ENCODE measurements at places on chromosomes 7 and 10.

GRCh38 chr10:99929360-99929759, 80.4 kb downstream of the DNMBP start:
- DNase-seq: no peak

DNA sequence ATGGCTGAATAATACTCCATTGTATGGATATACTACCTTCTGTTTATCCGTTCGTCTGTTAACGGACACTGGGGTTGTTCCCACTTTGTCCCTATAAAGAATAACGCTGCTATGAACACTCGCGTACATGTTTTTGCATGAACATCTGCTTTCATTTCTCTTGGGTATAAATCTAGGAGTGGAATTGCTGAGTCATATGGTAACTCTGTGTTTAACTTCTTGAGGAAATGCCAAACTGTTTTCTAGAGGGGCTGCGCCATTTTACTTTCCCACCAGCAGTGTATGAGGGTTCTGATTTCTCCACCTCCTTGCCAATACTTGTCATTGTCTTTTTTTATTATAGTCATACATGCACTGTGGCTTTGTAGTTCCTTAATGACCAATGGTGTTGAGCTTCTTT, 20.6 kb upstream of the RASSF4 start:
- DNase-seq: no peak

GRCh38 chr7:151740081-151740851, 136.6 kb downstream of the PRKAG2 start:
- DNase-seq: no peak

DNA sequence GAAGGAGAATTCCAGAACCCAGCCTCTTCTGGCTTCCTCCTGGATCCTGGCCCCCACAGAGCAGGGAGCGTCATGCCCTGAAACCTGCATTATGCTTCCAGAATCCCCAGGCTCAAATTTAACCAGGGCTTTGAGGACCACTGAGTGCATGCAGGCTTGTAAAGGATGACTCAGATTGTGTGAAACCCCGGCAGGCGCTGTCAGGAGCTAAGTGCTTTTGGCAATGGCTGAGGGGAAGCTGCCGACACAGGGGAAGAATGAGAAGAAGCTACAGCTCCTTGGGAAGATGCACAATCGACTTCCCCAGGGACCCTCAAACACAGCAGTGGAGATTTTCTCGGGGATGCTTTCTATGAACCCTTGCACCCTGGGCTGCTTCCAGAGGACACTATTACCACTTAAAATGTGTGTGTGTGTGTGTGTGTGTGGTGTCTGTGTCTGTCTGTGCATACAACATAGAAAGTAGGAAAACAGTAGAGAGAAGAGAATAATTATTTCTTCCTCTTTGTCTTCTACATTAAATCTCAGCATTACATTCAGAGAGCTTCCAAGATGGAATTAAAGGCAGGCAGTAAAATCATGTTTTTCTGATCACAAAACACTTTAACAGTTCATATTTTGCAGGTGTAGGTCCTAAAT, 183.5 kb upstream of the INHBA start:
- no peak for DNase-seq

DNA sequence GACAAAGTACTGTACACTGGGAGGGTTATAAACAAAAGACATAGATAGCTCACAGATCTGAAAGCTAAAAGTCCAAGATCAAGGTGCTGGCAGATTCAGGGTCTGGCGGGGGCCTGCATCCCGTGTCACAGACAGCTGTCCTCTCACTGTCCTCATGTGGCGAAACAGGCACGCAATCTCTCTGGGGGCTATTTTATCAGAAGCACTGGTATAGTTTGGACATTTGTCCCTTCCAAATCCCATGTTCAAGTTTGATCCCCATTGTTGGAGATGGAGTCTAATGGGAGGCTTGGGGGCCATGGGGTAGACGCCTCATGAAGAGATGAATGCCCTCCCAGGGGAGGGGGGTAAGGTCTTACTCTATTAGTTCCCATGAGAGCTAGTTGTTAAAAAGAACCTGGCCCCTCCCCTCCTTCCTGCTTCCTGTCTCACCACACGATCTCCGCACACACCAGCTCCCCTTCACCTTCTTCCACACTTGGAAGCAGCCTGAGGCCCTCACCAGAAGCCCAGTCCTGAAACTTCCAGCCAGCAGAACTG, 72.5 kb upstream of the UCN3 start:
- DNase-seq: no peak
